ENCODE measurements at places on chromosomes 1 and 21.
A peak's percentile ranks its signal among the peaks of the same experiment; 100 is the strongest.

DNA sequence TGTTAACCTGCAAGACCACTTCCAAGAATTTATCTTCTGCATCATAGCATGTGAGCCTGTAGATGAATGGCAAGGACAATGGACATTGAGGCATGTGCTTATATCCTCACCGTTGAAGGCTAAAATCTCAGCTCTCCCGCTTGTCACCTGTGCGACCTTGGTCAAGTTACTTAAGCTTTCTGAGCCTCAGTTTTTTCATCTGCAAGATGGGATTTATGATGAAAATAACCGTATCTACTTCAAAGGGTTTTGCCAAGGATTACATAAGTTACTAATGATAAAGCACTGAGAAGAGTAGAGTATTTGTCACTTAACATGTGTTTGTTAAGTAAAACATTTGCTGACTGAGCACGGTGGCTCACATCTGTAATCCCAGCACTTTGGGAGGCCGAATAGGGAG lies 14.9 kb downstream of the RAP1GAP start:
- DNase-seq = no peak

DNA sequence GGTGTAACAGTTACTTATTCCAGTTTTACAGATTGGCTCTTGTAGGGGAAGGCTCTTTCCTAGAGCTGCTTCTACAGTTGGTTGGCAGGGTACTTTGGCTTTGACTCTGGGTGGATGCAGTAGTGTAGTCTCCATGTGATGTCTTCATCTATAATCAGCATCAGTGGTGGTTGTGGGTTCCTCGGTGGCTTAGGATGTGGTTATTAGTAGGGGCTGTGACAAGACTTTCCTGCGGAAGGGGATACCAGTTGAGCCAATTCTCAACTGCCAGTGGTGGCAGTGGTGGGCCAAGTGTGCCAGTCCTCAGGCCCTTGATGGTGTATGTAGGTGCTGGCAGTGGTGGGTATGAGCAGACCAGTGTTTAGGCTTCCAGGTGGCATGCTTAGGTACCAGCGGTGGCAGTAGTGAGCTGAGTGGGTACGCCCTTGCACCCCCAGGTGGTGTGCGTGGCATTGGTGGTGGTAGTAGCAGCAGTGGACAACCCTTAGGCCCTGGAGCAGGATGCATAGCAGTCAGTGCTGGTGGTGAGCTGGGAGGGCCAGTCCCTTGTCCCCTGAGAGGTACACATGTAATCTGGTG lies 27.2 kb upstream of the KLF18 start:
- no peak for DNase-seq

- no peak for DNase-seq
Observed at GRCh38 chr1:183859119-183859518, 54.2 kb downstream of the RGL1 start.

DNA sequence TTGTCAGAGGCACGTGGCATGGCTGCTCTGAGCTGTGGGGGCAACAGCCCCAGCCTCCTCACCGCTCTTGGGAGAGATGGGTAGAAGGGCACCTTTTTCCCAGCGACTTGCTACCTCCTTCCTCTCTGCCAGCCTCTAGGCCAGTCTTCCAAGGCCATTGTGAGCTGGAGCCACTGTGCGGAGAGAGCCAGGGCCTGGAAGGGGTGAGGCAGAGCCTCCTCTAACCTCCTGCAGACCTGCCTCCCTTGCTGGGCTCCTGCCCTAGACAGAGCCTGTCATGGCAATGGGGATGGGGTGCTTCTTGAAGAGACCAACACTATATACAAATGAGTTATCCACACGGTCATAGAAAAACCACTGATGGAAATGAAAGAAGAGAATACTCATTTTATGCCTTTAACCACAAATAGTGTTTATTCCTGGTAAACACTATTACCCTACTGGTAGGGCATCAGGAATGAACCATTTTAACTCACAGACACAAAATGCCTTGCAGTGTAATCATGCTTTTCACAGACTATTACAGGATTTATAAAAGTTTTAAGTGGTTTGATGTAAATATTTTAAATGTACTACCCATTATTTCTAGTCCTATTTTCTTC lies 5.0 kb upstream of the IGFN1 start:
- peak; percentile 9 for DNase-seq

GRCh38 chr21:37435120-37435519 lies 68.5 kb downstream of the DYRK1A start:
- peak; percentile 51 for DNase-seq

- DNase-seq = no peak
Observed at GRCh38 chr1:71785000-71785399, 497.3 kb downstream of the NEGR1 start.

DNA sequence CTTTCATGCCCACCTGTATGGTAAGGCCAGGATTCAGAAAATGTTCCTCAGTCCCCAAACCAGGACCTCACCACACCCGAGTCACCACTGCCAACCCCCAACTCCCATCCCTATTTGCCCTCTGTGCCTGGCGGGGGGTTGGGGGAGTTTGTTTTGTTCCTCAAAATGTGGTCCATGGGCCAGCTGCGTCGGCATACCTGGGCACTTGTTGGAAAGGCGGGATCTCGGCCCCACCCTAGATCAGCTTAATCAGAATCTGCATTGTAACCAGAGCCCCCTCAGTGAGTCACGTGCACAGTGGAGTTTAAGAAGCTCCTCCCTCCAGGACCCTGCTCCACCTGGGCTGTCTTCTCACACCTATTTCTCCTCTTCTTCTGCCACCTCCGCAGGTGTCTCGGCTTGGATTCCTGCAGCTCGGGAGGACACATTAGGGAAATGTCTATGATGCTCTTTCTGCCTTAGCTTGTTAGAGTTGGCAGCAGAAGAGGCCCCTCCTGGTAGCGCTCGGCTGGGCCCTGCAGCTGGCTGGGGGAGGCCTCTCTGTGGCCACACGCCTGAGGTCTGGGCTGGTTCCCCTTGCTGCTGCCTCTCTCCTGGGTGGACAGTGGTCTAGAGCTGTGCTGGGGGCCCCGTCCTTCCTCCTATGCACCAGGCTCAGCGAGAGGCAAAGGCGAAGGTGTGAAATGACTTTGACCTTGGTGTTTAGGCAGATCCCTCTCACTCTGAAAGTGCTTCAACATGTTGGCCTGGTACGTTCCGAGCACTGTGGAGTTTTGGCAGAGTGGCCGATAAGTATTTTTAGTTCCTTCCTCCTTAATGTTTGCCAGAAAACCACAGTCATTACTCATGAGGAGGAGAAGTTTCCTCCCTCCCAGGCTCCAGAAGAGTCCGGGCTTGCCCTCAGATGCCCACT lies 41.8 kb upstream of the CAMTA1 start:
- peak; percentile 18 for DNase-seq

DNA sequence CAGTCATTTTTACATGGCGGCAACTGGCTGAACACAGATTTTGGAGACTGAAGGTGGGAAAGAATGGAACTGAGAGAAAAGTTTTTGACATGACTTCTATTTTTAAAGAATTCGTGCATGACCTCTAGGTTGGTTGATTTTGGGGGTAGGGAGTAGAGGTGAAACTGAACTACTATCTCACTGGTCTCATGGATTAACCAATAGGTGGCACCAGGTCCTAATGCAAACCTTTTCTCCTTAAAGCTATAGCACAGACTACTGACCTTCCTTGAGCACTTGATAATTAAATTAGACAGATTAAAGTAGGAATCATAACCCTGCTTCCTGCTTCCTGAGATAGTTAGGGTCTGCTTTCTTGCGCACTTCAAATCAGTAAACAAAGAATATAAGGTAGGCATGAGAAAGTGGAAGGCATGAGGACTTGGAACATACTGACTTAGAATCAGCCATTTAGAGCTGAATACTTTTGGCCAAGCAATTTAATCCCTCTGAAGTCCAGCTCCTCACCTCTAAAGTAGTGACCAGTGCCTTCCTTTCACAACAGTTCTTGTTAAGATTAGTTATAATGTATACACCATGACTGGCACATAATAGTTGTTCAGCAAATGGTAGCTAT lies 206.0 kb downstream of the CENPF start:
- no peak for DNase-seq

DNA sequence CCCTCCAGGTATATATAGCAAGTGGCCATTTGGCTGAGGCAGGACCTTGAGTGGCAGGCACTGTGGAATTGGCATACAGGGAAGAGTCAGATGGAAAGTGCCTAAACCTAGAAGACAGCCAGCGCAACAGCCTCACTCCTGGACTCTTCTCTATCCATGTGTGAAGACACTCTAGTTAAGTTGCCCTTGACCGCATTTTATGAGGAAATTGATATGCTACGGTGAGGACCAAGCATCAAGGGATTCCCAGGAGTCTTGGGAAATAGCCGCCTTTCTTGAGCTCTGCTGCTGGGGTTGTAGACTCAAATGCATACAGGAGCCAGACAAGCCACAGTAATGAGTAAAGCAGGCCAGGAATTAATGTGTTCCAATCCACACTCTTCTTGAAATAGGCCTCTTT lies 145.9 kb upstream of the KAZN start:
- DNase-seq = no peak

DNA sequence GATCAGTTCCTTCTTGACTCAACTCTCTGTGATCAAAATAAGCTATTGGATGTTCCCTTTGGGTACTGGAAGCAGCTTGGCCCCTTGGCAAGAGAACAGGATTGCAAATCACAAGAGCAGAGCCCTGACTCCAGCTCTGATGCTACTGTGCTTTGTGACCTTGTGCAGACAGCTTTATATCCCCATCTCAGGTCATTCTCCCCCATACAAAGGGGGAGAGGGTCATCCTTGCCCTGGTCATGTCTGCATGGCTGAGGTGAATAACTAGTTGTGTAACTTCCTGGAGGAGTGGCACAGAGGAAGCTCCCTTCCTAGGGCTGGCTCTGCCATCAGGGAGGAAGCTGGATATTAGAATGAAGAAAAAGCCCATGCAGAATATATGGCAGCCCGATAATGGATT lies 142.9 kb downstream of the DHRS3 start:
- no peak for DNase-seq

DNA sequence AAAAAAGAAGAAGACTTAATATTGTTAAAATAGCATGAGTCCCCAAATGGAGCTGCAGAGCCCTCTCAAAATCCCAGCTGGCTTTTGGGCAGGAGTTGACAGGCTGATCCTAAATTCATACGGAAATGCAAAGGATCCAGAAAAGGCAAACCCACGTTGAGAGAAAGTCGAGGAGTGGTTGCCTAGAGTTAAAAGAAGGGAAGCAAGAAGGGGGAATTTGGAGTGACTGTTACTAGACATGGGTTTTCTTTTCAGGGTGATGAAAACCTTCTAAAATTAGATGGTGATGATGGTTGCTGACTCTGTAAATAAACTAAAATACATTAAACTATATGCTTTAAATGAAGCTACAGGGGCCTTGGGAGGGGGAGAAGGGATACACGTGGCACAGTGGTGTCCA lies 1.6 kb downstream of the DNMT3L start:
- DNase-seq = no peak

DNA sequence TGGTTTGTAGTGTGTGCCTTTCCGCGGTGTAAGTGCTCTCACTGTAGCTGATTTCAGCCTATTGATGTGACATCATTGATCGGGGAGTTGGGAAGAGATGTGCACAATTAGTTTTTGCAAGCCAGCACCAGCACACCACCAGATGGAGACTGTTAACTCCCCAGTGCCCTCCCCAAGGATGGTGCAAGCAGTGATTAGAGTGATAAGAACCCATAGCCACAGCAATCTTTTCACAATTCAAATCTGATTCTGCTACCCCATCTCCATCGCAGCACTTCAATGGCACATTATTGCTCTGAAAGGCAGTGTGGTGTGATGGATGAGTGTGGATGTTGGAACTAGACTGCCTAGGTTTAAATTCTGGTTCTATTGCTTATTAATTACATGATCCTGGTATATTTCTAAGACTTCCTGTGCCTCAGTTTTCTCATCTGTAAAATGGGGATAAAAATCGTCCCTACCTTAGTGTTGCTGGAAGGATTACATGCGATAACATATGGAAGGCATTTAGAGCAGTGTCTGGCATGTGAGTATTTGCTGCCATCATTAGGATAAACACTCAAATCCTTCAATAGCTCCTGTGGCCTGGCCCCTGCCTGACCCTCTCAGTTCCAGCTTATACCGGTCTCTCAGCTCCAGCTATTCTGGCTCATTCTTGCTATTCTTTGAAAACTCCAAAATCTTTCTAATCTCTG lies 6.7 kb downstream of the CSF3R start:
- no peak for DNase-seq

DNA sequence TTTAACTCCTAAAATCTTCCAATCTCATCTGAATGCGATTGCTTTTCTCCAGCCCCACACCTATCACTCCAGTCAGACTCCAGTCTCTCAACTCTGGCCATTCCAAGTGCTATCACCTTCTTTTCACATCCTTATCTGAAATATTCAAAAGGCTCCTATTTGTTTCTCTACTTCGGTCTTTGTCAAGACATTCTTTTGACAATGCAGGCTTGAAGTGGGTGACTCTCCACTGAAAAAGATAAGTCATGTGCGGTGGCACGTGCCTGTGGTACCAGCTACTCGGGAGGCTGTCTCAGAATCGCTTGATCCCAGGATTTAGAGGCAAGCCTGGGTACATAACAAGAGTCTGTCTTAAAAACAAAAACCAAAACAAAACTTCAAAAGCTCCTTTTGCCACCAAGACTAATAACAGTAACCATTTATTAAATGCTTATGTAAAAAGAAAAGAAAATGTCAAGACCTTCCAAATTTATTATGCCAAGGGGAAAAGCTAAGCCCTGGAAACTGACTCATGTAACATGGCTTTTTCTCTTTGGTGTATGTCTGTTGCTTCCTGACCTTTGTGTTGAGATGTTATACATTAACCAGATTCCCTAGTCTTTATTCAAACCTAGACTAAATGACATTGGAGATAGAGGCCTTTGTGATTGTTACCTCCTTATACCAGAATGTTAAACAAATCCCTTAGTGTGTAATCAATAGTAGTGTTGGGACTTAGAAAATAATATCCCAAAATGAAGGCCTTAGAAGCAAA lies 3.6 kb downstream of the ALG14 start:
- DNase-seq = no peak

DNA sequence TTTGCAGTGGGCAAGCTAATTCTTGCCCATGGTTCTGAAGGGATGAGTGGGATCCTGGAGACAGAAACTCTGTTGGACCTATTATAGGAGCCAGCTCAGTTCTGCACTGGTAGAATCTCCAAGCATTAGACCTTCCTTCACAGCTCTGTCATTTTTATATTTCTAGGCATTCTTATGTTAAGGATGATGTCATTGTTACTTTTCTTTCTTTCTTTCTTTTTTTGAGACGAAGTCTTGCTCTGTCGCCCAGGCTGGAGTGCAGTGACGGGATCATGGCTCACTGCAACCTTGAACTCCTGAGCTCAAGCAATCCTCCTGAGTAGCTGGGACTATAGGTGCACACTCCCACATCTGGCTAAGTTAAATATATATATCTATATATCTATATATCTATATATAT lies 7.5 kb downstream of the PFKFB2 start:
- DNase-seq = no peak

DNA sequence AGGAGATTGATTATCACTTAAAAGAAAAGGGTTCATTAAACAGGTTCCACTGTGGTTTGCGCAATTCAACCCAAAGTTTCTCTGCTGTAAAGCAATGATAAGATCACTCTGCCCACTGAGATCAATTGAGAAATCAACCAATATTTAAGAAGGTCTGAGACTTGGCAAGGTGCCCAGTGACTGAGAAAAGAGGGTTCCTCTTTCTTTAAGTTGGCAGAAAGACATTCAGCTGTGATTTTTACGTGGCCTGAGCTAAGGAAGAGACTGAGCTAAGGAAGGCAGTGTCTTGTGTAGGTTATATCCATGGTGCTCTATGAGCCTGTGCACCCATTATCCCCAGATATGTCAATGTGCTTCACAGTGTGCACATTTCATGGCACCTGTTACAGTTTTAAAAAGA lies 344.1 kb downstream of the DISC1 start:
- peak; percentile 6 for DNase-seq

GRCh38 chr1:205917466-205918238 lies 25.6 kb downstream of the SLC26A9 start:
- no peak for DNase-seq
